ENCODE measurements at places on chromosomes 2 and 18.

- DNase-seq: no peak
These were observed 60.3 kb downstream of the EHBP1 start for GRCh38 chr2:62765619-62766376.

DNA sequence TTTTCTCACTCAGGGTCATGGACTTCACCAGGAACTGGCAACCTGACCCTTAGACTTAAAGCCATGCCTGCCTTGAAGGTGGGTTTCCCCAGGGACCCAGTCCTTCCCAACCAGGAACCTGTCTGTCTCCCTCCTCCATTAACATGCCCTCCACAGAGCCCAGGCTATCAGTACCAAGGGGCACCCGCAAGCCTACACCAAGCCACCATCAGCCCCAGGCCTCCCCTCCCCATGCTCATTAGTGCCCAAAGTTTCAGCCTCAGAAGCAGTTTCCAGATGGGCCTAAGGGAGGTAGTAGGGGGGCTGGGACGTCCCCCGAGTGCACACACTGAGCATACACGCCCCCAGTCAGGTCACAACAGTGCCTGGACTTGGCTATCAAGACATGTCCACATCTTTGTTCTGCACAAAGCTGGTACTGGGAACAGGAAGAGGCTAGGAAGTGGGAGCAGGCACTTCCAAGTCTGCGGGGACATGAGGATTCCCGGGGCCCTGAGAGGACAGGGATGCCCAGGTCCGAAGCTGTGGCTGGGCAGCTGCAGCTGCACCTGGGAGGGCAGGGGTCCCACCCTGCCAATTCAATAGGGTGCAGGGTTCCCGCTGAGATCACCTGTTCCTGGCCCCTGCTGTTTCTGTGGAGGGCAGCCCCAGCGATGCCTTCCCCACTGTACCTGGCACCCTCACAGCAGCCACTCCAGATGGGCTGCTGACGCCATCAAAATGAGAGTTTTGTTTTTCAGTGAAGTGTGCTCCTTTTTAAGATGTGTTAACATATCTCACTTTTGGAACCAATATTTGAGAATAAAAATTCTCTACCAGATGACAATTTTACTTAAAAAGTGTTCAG lies 731.4 kb downstream of the NR4A2 start:
- DNase-seq: no peak

- DNase-seq: no peak
These were observed 40.0 kb downstream of the ACOXL start for GRCh38 chr2:110772383-110772755.

DNA sequence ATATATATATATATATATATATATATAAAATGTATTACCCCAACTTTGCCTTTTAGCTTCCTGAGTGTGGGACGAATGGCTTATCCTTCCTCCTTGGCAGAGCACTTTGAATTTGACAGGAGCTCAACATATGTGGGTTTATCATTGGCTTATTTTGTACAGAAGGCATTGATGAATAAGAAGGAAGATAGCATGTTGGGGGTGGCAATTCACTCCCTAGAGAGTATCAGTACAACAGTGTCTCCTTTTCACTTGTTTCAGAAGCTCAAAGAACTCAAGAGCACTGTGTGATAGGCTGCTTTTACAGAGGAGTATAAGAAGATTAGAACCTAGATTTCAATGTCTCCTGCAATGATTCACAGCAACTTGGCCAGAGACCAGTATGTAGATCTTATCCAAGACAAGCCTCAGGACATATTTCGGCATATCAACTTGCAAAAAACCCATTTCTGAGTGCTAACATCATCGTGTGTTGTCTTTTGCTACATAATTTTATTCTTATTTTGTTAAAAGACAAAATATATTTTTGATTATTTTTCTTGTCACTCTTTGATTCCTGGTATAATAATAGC lies 345.8 kb downstream of the SOCS6 start:
- no peak for DNase-seq

GRCh38 chr2:47097563-47097962 lies 57.5 kb downstream of the STPG4 start:
- no peak for DNase-seq

DNA sequence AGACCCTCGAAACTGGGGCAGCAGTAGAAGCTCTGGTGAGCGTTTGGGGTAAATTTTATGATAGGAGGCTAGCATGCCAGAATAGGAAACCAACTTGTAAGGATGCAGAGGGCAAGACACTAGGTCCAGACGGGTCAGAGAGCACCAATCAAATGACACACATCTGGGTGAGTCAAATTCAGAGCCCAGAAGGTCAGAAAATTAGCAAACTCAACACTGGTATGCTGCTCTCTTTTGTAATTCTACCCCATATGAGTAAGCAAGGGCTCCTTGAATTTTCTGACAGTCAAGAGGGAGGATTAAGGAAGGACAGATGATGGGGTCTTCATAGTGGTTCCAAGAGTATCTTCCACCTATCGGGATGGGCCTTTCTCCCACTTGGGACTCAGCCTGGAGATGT lies 209.8 kb downstream of the BCL2 start:
- DNase-seq: no peak

GRCh38 chr2:23629772-23630480 lies 244.9 kb downstream of the KLHL29 start:
- no peak for DNase-seq

DNA sequence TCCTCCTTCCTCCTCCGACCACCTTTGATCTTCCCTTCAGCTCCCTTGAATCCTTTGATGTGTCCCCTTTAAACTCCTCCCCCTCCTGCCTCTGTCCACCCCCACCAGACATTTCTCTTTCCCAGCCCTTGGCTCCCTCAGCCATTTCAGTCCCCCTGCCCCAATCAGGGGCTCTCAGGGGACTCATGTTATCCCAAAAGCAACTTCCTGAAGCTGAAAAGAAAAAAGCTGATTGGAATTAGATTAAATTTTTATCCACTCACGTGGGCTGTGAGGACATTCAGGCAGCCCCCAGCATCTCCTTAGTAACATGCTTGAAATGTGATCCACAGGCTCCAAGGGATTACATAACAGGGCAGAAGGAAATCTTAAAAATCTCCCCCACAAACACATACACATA lies 81.3 kb downstream of the NEURL3 start:
- DNase-seq: no peak

GRCh38 chr18:13585379-13586153 lies 140.8 kb downstream of the FAM210A start:
- DNase-seq: no peak

- DNase-seq: peak; percentile 54
These were observed 122.1 kb downstream of the MGAT5 start for GRCh38 chr2:134375935-134376334.

DNA sequence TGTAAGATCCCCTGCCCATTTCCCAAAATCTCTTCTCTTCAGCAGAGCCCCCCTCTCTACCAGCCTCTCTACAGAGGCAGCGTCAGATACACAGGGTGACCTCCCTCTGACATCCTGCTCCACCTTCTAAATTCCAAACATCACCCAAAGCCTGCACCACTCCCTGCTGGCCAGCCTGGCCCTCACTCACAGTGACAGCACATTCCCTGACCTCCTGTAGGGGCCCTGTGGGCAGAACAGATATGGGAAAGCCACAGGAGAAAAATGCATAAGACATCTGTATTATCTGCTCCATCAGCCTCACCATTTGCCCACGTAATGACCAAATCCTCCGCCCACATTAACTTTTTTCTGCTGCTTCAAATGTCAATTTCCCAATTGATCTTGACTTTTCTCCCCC lies 40.6 kb downstream of the TRABD2A start:
- DNase-seq: peak; percentile 54

DNA sequence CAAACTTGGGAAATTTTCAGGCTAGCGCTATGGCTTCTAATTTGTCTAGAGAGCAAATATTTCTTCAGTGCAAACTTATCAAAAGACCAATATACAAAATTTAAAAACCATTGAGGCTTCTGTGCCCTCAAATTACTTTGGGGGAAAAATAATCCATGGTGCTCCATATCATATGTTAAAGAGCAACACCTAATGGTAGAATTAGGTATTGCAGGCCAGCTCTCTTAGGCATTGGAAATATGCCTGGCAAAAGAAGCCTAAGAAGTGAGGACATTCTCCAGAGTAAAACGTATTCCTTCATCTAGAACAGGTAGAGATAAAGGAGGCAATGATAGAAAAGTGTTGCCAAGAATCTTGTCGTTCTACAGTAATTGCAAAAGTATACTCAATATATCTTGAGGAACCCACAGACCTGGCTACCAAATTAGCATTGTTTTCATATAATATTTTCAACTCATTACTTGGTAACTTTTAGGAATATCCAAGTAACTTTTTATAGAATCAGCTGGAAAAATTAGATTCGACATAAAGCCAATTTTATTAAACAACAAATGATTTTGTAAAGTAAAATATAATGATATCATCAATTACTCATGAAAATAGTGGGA lies 401.1 kb downstream of the BCL11A start:
- DNase-seq: peak; percentile 38

- peak; percentile 87 for DNase-seq
These were observed 22.3 kb upstream of the VPS4B start for GRCh38 chr18:63444580-63444979.

- no peak for DNase-seq
These were observed 50.0 kb upstream of the ATL2 start for GRCh38 chr2:38427054-38427453.

GRCh38 chr2:45268631-45269030 lies 259.4 kb upstream of the SIX2 start:
- no peak for DNase-seq

DNA sequence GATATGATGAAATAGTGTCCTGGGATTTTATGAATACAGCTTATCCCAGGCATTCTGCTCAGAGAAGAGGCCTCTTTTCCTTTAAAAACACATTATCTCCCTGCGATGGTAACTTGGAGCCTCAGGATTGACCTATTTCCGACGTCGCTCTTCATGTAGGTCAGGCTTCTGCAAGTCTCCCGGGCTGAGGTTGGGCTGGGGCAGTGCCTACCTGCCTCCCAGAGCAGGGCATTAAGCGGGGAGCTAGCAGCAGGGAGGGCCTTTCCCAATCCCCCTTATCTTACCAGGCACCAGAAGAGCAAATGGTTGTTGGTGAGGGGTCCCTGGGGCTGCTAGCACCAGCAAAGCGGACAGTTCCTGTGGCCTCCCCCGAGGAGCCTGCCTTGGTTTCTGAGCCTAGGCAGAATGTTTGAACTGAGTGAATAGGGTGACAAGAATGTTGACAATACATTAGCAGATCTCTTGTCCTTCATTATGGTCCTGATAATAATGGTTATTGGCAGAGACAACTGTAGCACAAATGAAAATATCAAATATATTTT lies 60.2 kb downstream of the TRPM8 start:
- no peak for DNase-seq

- no peak for DNase-seq
These were observed 49.4 kb downstream of the BCL11A start for GRCh38 chr2:60504049-60504448.

GRCh38 chr2:88751768-88752167 lies 60.3 kb downstream of the RPIA start:
- DNase-seq: no peak

GRCh38 chr2:198405311-198405710 lies 600.9 kb downstream of the PLCL1 start:
- no peak for DNase-seq

GRCh38 chr2:100964681-100965169 lies 37.4 kb upstream of the RPL31 start:
- no peak for DNase-seq

- no peak for DNase-seq
These were observed 3.7 kb downstream of the TMEM37 start for GRCh38 chr2:119435081-119435952.

DNA sequence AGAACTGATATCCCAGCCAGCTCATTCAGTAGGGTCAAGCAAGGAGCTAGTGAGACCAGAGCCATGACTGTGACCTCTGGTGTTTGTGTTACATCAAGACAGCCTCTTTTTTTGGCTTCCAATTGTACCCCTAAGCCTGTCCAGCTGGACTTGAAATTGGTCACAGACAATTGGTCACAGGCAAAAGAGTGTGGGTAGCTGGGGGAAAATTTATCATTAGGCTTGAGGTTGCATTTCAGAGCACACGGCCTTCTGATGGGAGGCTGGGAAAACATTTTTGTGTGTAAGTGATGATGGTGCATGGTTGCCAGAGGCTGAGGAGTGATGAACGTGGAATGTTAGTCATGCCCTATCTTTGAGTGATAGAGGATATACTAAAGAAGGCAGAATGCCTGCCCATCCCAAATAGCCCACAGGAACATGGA lies 285.1 kb upstream of the SLC14A2 start:
- no peak for DNase-seq

DNA sequence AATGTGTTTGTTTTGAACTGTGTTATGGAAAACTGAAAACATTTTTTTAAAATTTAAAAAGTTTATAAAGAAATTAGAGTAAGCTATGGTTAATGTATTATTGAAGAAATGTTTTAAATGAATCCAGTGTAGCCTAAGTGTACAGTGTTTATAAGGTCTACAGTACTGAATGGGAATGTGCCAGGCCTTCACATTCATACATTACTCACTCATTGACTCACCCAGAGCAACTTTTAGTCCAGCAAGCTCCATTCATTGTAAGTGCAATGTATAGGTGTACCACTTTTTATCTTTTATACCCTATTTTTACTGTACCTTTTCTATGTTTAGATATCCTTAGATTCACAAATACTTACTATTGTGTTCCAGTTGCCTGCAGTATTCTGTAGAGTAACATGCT lies 215.1 kb upstream of the THUMPD2 start:
- DNase-seq: peak; percentile 89

DNA sequence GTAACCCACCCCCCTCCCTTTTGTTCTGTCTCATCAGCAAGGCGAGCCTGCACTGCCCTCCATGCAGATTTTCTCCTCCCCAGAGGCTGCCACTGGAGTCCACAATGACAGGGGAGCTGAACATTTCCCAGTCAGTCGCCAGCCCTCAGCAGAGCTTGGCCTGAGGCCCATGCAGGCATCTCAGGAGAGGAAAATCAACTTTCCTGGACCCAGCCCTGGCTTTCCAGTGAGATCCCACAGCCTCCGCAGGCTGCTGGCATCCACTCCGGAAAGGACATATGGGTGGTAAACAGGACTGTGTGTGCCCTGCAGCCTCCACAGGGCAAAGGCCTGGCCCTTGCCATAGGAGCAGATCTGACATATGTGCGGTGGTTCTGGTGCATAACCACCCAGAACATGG lies 253.8 kb downstream of the TNS1 start:
- DNase-seq: no peak

DNA sequence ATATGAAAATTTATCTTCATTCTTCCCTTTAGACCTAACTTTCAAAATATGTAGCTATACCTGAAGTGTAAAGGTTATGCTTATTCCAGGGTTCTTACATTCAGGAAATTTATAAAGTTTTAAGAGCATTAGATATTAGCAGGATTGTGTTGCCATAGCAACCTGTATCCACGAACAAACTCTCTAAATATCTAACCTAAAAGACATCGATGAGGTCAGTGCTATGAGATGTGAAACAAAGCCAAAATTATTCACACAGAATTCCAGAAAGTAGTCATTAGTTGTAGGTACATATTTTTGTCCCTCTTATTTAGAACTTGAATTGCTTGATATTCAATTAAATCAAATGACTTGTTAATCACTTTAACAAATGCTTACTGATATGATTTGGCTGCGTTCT lies 705.3 kb downstream of the SOCS6 start:
- no peak for DNase-seq

DNA sequence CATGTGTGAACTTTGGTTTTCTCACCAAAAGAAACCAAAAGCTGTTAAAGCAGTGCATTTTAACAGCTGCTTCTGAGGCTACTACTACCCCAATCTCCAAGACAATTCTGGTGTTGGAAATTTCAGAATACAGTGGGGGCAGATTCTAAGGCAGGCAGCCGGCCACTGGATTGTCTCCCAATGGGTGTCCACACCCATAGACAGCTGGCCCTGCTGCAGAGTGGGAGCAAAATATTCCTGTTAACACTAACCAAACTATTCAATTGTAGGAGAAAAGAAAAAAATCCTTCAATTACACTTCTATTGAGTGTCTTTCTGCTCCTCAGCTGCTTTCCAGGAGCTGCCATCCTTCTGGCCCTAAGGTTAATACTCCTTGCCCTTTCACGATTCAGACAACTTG lies 223.7 kb downstream of the ALK start:
- no peak for DNase-seq

Measured in ELR (cell line).